ELR (cell line): ENCODE measurements at places on chromosomes 6 and 20.

- peak; percentile 34 for DNase-seq
These were observed 837 bp upstream of the OSER1 start for GRCh38 chr20:44211177-44212039.

GRCh38 chr6:32604434-32604877, 14.8 kb upstream of the HLA-DRB1 start:
- DNase-seq: no peak

GRCh38 chr6:68238097-68238601, 396.9 kb upstream of the ADGRB3 start:
- DNase-seq: peak; percentile 20

GRCh38 chr20:18719426-18719825, 94.2 kb upstream of the SCP2D1 start:
- peak; percentile 49 for DNase-seq

GRCh38 chr20:2421247-2421646, 40.5 kb downstream of the TGM6 start:
- DNase-seq: peak; percentile 33

GRCh38 chr6:57276946-57277345, 40.5 kb upstream of the PRIM2 start:
- DNase-seq: no peak

GRCh38 chr6:48113130-48113529, 2.1 kb upstream of the PTCHD4 start:
- DNase-seq: no peak

DNA sequence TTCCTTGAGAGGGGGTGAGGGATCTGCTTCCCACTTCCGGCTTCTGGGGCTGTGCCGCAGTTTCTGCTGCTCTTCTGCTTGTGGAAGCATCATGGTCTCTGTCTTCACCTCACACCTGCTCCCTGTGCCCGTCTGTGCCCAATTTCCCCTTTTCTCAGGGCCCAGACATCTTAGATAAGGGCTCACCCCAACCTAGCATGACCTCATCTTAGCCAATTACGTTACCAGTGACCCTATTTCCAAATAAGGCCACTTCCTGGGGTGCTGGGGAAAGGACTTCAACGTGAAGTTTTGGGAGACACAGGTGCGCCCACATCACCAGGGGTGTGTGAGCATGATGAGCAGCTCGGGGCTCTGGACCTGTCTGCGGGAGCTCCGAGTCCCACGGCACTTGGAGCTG, 20.7 kb upstream of the RBBP8NL start:
- no peak for DNase-seq

DNA sequence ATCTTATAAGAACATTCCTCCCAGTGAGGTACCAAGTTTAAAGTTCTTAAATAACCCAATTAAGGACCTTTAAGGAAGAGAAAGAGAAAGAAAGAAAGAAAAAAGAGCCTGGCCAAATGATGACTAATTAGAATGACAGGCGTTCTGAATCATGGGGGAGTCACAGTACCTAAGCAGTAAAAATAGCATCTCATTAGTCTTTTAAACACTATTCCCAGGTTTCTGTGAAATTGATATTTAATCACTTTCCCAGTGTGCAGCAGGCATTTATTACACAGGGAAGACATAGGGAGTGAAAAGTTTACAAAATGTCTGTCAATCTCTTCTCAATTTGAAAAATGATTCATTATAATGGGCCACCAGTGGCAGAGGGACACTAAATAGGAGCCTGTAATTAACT, 251.4 kb upstream of the MANEA start:
- peak; percentile 1 for DNase-seq

GRCh38 chr6:45681860-45682511, 304.3 kb upstream of the SUPT3H start:
- DNase-seq: peak; percentile 69
